ENCODE measurements at places on chromosomes 6 and 20.

- DNase-seq, result no peak
Measured at GRCh38 chr20:9160331-9160730, 91.4 kb downstream of the PLCB4 start.

DNA sequence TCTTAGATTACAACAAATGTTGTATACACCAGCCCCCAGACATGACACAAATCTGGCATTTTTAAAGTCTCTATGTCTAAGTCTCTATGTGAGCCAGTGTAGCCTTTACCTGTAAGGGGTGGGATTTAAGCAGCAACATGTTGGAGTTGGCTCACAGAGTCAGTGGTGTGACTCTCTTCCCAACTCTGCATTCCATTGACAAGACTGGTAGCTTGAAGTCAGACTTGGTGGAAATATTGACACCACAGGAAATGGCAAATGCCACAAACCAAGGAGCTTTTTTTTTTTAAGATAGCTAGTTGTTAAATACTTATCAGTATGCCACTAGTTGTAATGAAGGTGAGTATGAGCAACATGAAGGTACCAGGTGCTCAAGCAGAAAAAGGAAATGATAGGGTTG is 103.1 kb upstream of the SMLR1 start:
- no peak for DNase-seq

DNA sequence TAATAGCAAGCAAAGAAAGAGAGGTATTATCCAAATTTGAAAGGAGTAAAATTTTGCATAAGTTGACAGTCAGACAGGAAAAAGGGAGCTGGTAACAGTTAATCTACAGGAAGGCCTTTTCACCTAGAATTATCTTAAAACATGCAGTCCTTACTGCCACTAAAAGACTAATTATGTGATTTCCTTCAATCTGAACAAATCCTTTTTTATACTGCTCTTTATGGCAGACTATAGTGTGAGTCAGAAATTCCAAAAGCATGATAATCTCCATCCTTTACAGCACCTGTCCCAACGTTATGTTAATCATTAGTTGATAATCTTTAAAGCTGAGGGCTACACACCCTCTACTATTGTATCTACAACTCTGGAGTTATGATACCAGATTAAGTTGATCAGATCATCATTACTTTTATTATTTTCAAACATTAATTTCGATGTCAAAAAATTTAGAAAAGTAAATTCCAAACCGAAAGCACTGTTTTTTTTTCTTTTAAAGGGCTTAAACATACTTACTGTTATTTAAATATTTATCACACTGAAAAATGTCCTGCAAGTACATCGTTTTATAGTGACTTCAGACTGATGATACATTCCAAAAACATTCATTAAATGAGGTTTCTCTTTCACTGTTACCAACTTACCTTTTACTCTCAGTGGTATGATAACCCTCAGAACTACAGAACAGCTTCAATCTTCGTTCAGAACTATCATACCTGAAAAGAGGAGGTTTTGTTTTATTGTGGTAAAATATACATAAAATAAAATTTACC is 33.2 kb upstream of the AKAP7 start:
- no peak for DNase-seq

GRCh38 chr6:141267420-141267819 is 865.3 kb upstream of the GJE1 start:
- no peak for DNase-seq

DNA sequence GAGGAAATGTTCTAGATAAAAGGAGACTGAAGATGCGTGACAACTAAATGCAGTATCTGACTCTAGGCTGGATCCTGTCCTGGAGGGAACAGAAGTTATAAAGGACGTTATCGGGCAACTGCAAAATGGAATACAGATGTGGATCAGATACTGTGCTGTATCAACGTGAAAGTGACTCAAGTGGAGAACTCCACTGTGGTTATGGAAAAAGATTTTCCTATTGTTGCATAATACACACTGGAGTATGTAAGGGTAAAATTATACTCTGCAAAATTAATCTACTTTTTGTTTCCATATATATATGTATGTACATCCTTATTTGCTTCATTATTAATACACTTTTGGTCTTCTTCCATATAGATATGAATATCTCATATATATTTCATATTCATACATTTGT is 654.0 kb downstream of the QKI start:
- no peak for DNase-seq

DNA sequence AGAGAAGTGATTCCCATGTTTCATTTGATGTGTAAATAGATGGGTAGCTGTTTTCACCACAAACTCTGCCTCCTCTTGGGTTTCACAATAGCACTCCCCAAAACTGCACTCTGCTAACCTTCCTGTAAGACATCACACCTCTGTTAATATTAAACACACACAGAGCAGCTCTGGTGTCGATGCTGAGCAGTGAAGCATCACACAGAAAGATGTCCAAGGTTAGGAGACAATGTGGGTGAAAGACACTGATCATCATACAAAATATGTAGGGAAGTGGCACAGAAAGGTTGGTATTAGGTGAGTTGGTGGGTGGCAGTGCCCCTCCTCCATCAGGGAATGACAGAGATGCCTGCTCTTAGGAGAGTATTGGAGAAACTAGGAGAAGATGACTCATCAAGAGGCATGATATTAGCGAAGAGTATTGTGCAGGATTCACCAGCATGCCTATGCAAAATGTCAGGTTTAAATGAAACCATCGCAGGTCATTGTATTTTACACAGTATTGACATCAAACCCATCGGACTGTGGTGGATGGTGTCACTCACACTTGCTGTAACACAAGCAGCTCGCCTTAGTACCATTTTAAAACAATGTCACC is 199.7 kb downstream of the TBXT start:
- DNase-seq, result no peak

GRCh38 chr6:7617801-7618764 is 28.1 kb downstream of the SNRNP48 start:
- no peak for DNase-seq

- no peak for DNase-seq
Measured at GRCh38 chr20:50115041-50115512, 2.1 kb upstream of the UBE2V1 start.

GRCh38 chr20:57900226-57900905 is 190.6 kb upstream of the PMEPA1 start:
- DNase-seq, result no peak

- no peak for DNase-seq
Measured at GRCh38 chr6:155782739-155783459, 327.3 kb upstream of the NOX3 start.

- DNase-seq, result no peak
Measured at GRCh38 chr6:158837684-158838625, 18.8 kb upstream of the EZR start.

GRCh38 chr6:22145376-22145775 is 151.5 kb downstream of the PRL start:
- DNase-seq, result no peak

DNA sequence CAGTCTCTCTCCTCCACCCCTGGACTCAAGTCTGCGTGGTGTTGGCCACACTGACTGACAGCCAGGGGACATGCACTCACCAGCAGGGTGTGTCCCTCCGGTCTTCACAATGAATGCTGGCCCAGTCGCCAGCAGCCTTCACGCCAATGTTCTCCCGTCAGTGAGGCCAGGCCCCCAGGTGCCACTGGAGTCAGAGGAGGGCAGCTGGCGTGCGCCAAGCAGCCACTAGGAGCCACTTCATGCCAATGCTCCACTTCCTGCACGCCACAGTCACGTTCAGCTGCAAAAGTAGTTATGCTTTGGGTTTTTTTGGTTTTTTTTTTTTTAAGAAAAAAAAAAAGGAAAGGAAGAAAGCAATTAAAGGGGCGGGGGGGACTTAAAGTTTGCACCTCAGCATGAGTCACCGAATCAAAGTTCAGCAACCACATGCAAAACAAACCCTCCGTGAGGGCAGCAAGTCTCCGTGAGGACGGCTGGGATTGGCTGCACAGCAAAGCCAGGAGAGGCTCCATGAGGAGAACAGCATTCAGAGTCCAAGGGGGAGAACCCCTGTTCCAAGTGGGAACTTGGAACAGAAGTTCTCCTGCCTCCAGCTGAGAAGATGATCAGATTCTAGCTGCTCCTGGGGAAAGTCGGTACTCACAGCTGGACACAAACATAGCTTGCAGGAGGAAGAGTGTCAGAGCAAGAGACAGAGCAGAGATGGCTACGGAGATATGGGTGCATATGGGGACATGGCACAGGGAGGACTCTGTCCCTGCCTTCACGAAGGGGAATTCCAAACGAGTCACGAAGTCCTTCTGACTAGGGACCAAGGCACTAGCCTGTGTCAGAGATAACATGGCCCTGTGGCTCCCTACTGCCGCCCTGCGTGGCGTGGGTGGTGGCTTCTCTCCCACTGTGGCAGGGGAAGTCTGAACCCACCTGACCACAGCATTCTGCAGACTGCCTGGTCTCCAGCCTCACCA is at the start of gene ZC3H12D:
Gene ZC3H12D, minus strand, starts transcription at position 282 of the 968 bp plus-strand sequence. CDS start 10,471 bp downstream, outside the sequence.
- no peak for DNase-seq

DNA sequence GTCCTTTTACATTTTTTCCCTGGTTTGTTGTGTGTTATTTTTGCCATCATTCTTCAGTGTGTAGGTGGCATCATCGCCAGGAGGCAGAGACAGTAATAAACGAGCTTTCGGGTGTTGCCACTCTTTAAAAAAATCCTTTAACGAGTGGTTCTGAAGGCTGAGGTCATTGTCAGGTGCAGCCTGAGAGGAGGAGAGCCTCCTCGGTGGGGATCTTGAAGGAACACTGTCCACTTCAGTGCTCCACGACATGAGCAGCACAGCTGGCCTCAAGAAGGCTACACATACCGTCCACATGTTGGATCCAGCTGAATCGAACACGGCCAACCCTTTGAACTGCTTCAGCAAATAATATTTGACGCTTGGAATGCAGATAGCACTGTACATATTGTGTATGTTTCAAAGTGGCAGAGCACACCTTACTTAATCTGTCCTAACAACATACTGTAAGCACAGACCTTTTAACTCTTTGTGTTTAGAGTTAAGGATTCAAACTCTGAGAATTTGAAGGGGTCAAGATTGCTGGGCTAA is 48.0 kb upstream of the FOXQ1 start:
- DNase-seq, result no peak

DNA sequence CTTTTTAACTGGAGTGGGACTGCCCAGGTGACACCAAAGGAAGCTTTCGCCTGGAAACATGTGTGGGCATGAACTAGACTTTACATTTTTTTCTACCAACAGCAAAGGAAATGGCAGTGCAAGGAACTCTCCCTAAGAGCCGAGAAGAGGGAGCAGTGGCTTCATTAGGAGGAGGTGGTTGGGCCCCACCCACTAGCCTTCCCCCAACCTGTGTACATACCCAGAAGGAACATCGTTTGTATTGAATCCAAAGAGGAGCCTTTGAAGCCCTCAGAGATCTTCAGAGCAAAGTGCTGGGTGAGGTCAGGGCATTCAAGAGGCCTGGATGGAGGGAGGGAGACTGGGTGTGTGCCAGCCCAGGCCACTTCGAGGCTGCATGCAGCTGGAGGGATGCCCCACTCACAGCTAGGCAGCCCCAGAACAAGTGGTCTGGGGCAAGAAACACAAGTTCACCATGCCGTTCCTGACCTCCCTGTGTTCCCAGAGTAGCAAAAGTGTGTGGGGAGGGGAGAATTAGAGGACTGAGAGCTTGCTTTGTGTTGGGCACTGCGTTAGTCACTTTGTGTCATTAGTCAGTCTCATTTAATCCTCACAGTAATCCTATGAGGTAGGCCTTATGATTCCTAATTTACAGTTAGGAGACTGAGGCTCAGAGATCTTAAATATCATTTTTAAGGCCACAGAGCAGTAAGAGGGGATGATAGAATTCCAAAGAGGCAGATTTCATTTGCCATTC is 191.6 kb upstream of the SUPT3H start:
- DNase-seq, result no peak

DNA sequence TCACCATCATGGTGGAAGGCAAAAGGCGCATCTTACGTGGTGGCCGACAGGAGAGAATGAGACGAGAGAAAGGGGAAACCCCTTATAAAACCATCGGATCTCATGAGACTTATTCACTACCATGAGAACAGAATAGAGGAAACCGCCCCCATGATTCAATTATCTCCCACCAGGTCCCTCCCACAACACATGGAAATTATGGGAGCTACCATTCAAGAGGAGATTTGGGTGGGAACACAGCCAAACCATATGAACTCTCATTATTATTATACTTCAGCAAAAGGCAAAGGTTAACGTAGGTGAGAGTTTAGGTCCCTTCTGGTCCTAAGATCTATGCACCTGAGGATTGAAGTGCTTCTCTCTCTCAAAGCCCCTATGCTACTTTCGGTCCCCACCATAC is 2.4 kb upstream of the PFDN4 start:
- DNase-seq, result no peak

GRCh38 chr6:16591396-16592222 is 169.7 kb downstream of the ATXN1 start:
- no peak for DNase-seq

DNA sequence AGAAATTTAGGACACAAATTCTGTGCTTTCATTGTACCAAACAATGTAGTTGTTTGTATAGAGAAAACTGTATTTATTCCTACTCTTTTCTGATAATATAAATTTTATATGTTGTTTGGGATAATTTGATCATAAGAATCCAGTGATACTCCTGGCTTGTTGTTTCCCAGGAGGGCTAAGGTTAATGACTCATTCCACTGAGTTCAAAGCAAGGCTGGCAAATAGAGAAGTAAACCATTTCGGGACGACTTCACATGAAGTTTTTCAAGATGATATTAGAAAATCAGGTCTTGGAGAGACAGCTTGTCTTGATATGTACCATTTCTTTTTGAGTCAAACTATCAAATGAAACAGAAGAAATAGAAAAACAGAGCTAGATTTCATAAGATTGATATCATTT is 326.1 kb upstream of the CNR1 start:
- DNase-seq, result no peak

DNA sequence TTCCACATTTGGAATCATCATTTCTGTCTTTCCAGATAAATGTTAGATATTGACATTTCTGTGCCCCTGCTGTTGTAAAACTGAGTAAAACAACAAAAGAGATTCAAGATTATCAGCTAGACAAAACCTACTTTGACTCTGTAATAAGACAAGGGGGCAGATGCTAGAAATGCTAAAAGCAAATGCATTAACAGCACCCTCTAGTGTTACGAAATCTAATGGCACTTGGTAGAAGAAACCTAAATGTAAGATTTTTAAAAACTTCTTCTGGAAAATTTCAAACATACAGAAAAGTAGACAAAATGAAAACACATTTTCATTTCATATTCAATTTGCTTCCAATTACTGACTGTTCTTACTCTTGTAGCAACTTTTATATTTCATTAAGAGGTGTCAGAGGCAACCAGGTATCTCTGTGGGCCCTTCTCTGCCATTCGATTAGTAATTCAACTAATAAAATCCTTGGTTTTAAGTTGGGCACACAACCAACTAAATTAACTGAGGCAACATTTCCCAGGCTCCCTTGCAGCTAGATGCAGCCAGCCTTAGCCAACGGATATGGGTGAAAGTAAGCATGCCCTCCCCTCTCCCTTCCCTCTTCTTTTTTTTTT is 45.0 kb downstream of the SLC23A2 start:
- peak; percentile 27 for DNase-seq

GRCh38 chr6:85764844-85765243 is 122.2 kb upstream of the SYNCRIP start:
- DNase-seq, result no peak

- DNase-seq, result no peak
Measured at GRCh38 chr20:24158281-24158680, 169.7 kb upstream of the GGTLC1 start.

- DNase-seq, result no peak
Measured at GRCh38 chr20:31673943-31674463, 36.3 kb downstream of the COX4I2 start.
